ENCODE measurements at places on chromosomes 5 and 9. TPM values are rescaled to one million over a fixed set of nuclear protein-coding genes. Genes with fewer than 3 reads are reported as not detected.

MYOZ3 gene
- total RNA-seq: 1.7 TPM

SPATA31A3 gene
- not detected for total RNA-seq

GALNT12 gene
- 1.6 TPM for total RNA-seq

CCNI2 gene
- 0.19 TPM for total RNA-seq

GRIA1 gene
- total RNA-seq: 1.7 TPM

TAF1L gene
- not detected for total RNA-seq

CYLC2 gene
- not detected for total RNA-seq

GLRA1 gene
- not detected for total RNA-seq

SLC6A18 gene
- not detected for total RNA-seq

HIGD2A gene
- total RNA-seq: 122 TPM

PDE8B gene
- total RNA-seq: 20.5 TPM

GFI1B gene
- not detected for total RNA-seq

CNOT8 gene
- 68.9 TPM for total RNA-seq

LVRN gene
- 39.7 TPM for total RNA-seq

MUSK gene
- 0.37 TPM for total RNA-seq

KIF24 gene
- 0.44 TPM for total RNA-seq

SERF1B gene
- total RNA-seq: 22.5 TPM

GABRA1 gene
- total RNA-seq: not detected

BTNL8 gene
- total RNA-seq: 3.0 TPM

C5orf58 gene
- not detected for total RNA-seq

RNF224 gene
- total RNA-seq: not detected

ZNF354B gene
- 24.9 TPM for total RNA-seq

BTNL3 gene
- total RNA-seq: not detected

IDNK gene
- total RNA-seq: 9.0 TPM

RNF208 gene
- not detected for total RNA-seq

PNPLA7 gene
- total RNA-seq: 13.7 TPM

PCDHB13 gene
- 7.7 TPM for total RNA-seq

TCF7 gene
- total RNA-seq: 3.7 TPM

NEURL1B gene
- 10.3 TPM for total RNA-seq

CARTPT gene
- total RNA-seq: not detected

PCDHGB2 gene
- 5.1 TPM for total RNA-seq

NAIP gene
- 35.8 TPM for total RNA-seq

GABRB2 gene
- 8.0 TPM for total RNA-seq

ABCA2 gene
- total RNA-seq: 25.0 TPM

KYAT1 gene
- total RNA-seq: 2.9 TPM
